ENCODE measurements at places on chromosomes 2 and 18.

DNA sequence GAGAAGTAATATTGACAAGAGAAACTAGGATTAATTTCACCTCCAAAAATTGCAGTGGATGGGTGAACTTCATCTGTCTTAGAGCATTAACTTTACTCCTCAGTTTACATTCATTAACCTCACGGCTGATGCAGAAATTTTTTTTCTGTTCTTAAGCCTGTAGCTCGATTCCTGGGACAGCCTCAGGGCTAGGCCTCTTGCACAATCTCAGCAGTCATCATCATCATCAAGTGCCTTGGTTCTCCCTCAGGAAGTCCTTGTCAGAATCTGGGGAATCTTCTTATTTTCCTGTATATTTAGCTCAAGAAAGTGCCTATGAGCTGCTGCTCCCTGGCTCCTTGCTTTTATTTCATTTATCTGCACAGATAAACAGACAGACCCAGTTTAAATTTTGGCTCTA is 1272.2 kb upstream of the LRRTM1 start:
- no peak for DNase-seq

- DNase-seq: peak; percentile 46
Measured at GRCh38 chr2:219331560-219332213, 857 bp downstream of the RESP18 start.

DNA sequence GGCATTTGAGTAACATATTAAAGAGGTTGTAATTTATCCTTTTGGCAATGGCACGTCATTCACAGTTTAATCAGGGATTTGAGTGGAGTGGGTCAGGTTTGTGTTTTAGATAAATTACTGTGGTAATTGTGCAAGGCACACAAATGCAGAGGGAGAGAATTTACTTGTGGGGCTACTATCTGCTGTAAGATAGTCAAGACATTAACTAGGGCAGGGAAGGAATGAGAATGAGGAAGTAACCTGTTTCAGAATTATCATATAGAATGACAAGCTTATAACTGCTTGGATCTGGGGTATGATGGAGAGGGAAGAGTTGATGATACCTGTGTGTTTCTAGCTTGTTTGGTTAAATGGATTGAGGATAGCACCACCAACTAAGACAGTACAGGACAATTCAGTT is 58.9 kb upstream of the ZSWIM2 start:
- DNase-seq: no peak

- DNase-seq: no peak
Measured at GRCh38 chr2:27857417-27858172, 32.6 kb downstream of the RBKS start.

- no peak for DNase-seq
Measured at GRCh38 chr18:48874233-48874632, 76.5 kb downstream of the SMAD7 start.

DNA sequence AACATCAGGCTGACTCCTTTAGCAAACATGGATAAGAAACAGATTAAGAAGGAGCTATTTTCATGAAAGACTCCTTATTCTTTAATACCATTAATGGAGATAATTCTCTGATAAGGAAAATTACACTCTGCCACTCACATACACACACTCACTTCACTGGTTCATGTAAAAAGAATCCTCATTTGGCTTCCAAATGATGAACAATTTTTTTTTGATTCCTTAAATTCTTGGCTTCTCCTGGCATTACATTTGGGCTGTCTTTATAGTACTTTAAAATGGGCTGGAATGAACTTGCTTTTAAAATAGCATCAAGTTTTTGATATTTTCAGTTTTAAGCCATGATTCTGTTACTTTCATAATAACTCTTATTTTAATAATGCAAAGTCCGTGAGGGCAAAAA is 328.6 kb downstream of the SLC8A1 start:
- DNase-seq: no peak

GRCh38 chr18:42258301-42258965 is 303.4 kb downstream of the PIK3C3 start:
- no peak for DNase-seq

DNA sequence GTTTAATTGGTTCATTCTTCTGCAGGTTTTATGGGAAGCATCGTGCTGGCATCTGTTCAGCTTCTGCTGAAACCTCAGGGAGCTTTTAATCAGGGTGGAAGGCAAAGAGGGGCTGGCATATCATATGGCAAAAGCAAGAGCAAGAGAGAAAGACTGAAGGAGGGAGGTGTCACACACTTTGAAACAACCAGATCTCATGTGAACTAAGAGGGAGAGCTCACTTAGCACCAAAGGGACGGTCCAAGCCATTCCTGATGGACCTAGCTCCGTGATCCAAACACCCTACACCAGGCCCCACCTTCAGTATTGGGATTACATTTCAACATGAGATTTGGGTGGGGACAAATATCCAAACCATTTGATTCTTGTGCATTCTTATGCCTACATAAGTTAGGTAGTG is 563.1 kb downstream of the SPAG16 start:
- no peak for DNase-seq

DNA sequence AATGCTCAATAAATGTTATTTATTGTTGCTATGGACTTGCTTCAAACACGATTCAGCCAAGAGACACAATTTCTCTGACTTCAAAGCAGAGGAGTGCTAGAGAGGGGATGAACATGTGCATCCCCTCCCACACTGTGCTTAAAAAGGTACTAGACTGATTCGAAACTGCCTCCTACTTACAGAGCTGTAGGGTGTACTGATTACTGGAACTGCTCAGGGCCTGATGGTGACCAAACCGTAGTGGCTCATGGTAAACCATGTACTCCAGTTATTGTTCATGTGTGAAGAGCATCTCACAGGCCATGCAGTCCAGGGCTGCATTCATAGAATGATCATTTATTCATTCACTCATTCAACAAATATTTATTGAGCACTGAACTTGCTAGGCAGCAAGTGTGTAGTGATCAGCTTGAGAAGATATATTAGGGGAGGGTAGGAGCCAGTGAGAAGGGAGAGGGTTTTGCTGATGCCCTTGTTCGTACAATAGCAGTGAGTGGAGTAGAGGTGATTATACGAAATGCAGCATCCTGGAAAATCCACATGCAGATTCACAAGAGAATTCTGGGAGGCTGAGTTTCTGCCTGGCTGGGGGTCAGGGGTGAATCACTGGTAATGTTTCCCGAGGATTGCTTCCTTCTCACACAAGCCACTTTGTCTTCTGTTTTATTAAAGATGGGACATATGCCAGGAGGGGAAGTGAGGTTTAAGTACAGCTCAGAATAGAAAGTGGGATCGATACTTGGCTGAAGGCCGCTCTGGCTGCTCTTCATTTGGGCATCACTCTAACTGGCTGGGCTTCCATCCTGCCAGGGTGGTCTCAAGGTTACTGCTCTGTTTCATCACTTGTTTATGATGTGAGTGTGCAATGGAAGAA is 245.4 kb downstream of the RAD51AP2 start:
- no peak for DNase-seq

GRCh38 chr2:192087398-192087958 is 107.3 kb downstream of the TMEFF2 start:
- DNase-seq: no peak

DNA sequence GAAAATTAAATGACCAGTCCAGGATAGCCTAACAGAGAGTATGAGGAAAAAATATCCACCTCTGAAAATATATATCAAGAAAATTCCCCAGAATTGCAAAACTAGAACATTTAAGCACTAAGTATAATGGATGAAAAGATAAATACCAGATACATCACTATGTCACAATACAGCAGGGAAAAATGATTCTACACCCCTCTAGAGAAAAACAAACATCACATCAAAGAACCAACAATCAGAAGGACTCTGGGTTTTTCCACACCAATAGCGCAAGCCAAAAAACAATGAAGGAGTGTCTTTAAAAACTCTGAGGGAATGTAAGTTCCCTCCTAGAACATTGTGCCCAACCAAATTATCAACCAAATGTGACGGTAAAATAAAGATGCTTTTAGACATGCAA is 13.7 kb downstream of the BUB1 start:
- DNase-seq: no peak

DNA sequence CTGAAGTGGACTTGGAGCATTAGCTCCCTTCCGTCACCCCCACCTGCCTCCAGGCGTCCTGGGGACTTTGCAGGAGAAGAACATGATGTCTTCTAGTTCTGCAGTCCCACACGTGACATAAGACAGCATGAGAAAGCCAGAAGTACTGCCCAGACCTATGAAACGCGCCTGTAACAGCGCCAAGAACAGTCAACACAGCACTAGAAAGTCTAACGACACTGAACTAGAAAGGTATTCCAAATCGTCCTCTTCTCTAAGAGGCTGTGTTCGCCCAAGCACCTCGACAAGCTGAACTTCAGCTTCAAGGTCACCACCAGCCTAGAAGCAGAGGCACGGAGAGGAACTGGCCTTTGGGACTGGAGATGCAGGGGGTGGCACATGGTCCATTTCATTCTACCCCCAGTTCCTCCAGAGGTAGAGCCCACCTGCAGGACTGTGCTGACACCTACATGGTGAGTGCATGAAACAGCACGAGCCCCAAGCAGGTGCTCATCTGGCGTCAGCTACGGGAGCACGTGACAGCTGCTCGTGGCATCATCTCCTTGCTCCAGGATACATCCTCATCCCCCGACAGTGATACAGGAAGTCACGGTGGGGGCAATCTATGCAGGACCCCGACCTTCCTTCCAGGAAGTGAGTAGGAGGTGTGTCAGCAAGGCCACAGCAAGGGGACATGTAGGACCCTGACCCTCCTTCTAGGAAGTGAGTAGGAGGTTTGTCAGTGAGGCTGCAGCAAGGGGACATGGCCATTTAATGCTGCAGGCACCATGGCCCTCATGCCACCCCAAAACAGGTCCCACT is 3.7 kb downstream of the HDAC4 start:
- peak; percentile 19 for DNase-seq

DNA sequence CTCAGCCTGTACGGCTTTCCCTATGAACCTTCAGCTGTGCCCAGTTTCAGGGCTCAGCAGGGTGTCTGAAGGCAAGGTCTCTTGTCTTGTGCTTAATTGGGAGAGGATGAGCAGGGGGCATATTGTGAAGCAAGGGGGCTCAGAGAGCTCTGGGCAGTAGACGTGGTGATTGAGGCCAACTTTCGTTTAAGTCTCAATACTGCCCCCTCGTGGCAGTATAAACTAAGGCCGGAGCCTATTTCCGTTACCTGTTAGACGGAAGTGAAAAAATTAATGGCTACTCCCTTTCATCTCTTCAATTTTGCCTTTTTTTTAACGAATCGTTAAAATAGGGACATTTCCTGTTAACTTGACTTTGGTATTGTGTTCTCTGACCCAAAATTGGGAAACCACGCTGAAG is 193.4 kb downstream of the TDRD15 start:
- peak; percentile 42 for DNase-seq

- no peak for DNase-seq
Measured at GRCh38 chr2:219099329-219099728, 38.6 kb upstream of the IHH start.

GRCh38 chr2:112092286-112093041 is 37.4 kb downstream of the TMEM87B start:
- no peak for DNase-seq

GRCh38 chr2:15561574-15562344 is 625 bp upstream of the NBAS start:
- peak; percentile 34 for DNase-seq

DNA sequence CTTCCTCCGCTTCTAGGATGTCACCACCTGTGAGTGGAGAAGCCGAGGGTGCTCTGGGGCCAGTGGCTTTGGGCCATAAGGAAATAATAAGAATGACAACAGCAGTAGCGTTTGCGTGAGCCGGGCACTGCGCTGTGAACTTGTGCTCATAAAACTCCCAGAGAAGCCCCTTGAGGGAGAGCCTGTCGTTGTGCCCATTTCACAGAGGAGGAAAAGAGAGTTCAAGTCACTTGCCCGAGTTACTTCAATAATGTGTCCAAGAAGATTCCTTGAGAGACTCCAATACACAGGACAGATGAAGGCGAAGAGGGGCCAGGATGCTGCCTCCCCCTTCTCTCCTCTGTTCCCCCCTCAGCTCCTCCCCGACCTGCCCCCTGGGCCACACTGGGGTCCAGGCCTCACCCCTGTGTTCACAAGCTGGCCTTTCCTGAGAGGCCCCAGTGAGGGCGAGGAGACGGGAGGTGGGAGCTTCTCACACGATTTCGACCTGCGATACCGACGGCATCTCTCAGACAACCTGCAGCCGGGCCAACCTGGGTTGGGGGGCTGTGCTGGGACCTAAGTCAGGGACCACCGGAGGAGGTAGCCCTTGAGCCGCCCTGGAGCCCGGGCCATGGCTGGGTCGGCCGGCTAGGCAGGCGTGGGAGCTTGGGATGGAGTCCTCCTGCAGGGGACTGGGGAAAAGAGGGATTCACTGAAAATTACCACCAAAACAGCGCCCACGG is 53.5 kb upstream of the UBE2F start:
- no peak for DNase-seq

DNA sequence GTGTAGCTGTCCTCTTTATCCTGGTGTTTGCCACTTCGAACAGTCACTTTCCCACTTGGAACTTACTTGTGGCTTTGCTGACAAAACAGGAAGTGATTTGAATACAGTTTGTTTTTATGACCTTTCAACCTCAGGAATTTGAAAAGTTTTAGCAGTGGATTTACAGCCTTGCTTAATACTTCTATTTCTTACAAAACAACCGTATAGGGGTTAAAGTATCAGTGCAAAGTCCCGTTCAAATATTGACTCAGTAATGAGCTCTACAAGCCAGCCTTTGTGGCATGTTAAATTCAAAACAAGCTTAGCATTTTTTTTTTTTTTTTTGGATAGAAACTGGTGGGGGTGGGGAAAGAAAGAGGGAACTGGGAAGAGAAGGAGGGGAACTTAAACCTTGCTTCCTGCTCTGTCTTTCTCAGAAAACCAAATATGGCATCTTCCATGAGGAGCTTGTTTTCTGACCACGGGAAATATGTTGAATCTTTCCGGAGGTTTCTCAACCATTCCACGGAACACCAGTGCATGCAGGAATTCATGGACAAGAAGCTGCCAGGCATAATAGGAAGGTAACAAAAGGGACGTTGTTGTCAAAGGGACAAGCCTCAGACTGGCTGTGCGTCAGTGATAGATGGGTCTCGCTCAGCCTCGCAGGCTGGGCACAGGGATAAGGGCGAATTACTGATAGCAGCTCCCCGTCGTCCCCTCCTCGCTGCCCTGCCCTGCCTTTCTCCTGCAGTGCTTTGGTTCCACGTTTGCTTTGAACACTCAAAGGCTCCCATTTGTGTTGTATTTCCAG is at the start of gene HNMT:
Gene HNMT, plus strand, starts transcription at position 408 of the 793 bp plus-strand sequence. Its CDS starts 19 bp downstream, at position 427.
- DNase-seq: no peak

DNA sequence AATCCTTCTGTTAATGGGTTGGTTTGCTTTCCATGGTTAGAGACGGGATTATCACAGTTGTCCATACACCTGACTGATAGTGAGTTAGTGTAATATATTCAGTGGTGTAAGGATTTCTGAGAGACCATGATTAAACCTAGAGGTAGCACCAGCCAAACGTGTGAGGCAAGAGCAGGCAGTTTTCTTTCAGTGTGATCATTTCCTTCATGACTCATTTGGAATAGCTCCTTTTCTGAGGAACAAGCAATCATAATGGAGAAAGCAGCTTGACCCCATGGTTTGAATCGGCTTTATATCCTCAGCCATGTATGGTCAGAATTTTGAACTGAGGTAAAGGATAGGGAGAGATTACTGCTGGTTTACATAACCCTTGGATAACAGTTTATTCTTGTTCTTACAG is 2.9 kb downstream of the MXD1 start:
- DNase-seq: no peak

DNA sequence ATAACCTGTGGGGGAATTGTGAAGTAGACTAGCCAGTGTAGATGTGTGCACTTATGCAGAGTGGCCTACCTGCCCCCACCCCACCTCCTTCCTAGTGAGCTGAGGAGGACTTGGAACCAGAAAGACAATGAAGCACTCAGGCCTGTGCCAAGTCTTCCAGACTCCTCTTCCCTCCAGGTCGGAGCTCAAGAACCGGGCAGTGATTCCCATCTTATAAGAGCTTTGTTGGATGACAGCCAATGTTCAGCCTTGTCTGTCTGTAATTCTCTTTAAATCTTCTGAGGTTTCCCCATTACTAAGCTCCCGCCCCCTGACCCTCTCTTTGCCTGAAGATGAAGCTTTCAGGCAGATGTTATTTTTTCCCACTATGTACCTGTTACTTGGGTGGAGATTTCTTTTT is 121.0 kb downstream of the SMAD2 start:
- no peak for DNase-seq
